Liver (tissue), 10 donors: ENCODE measurements at places on chromosomes 2 and 18. TPM values are rescaled to one million over a fixed set of nuclear protein-coding genes. Genes with fewer than 3 reads are reported as not detected.

Gene BOLL
- not detected for total RNA-seq

DNA sequence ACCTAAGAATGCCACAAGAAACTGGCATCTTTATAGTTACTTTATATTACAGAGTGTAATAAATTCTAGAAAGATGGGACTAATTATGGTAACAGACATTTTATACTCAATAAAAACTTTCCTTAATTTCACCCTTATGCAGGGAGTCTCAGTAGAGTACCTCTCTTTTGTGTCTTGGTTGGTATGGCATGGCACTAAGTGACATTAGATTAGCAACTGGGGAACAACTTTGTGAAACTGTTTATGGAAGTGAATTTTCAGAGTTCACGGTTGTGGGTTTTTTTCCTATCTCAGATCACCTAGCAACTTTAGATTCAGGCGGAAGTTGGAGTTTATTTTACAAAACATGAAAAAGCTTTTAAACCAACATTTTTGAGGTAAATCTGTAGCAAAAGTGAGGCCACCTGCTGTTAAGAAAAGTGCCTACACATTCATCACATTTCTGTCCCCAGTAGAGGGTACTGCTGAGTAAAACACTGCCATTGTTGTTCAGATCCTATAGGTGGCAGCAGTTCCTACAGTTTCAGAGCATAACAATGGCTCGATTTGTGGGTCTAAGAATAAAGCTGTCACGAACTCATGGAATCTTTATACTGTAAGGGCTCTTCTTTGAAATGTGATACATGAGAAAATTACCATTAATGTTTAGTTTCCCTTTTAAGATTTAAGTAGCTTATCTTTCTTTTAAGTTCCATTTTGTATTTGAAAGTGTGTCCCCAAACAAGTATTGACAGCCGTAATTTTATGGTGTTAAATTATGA lies 117.6 kb downstream of the CAMKMT start:
- H3K27ac ChIP-seq = no peak overlapping the region
- H3K4me1 ChIP-seq = peaks cover 3% of the 10 kb centered on the region
- H3K27me3 ChIP-seq = no peaks in the 10 kb centered on the region
- no peak overlapping the region for H3K4me3 ChIP-seq
- peak; percentile 37 for DNase-seq

DNA sequence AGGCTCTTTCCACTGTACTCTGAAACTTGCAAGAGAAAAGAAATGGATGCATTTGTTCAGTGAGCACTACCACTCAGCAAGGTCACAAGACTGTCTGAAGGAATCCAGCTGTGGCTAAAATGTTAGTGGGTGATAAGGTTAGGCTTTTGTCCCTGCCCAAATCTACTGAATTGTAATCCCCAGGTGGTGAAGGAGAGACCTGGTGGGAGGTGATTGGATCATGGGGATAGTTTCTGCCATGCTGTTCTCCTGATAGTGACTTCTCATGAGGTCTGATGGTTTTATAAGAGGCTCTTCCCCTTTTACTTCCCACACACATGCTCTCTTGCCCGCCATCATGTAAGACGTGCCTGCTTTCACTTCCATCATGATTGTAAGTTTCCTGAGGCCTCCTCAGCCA lies 68.2 kb downstream of the ZNF385B start:
- no peak overlapping the region for H3K27ac ChIP-seq
- no peak overlapping the region for H3K4me3 ChIP-seq
- H3K36me3 ChIP-seq = no peaks in the 10 kb centered on the region

Gene CRYGC
- total RNA-seq = not detected

Gene GNAL
- total RNA-seq = 0.65 TPM

DNA sequence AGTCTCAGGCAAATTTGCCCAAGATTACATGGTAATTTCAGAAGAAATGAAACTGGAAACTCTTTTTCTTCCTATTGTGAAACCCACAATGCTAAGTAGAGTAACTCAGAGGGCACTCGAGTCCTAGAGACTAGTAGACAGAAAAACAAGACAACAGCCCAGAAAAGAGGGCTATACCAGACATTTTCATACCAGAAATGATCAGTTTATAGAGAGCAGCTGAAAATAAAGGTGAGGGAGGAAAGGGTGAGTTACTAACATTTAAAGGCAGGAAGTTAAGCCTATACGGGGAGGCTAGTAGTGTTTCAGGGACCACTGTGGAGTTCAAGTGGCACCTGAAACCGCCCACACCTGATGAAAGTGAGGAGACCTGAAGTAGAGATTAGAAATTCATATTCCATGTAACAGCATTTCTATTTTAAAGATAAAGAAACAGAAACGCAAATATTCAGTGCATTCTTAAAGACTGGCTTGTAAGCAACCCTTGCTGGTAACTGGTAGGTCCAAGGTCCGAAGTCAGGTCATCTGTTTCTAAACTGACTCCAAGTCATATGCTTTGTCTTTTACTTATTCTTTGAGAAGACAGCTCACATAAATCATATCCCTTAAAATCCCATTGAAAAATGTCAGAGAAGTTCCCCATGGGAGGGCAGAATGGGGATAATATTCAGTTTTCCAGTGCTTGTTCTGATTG lies 145.1 kb upstream of the ITGB6 start:
- H3K27me3 ChIP-seq = no peaks in the 10 kb centered on the region
- H3K27ac ChIP-seq = no peak overlapping the region
- H3K36me3 ChIP-seq = no peaks in the 10 kb centered on the region
- H3K4me1 ChIP-seq = no peaks in the 10 kb centered on the region
- no peak for DNase-seq

DNA sequence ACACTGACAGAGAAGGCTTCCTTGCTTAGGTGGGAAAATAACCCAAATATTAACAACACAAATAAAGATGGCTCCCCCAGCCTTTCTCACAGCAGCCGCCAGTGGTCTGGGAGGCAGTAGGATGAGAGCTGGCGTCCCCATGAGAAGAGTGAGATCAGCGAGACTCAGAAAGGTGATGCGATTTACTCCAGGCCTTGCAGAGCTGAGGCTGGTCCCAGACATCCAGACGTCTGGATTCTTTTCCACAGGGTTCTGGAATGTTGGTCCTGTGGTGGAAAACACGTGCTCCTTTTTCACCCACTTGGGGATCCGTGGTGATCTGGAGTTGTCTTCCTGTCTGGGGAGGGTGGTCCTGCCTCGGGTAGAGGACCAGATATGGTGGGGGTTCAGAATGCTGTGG lies 190.6 kb downstream of the CTIF start:
- H3K27me3 ChIP-seq = no peaks in the 10 kb centered on the region
- H3K36me3 ChIP-seq = peaks cover 6% of the 10 kb centered on the region
- no peaks in the 10 kb centered on the region for H3K4me1 ChIP-seq
- no peak for DNase-seq
- no peak overlapping the region for H3K27ac ChIP-seq

DNA sequence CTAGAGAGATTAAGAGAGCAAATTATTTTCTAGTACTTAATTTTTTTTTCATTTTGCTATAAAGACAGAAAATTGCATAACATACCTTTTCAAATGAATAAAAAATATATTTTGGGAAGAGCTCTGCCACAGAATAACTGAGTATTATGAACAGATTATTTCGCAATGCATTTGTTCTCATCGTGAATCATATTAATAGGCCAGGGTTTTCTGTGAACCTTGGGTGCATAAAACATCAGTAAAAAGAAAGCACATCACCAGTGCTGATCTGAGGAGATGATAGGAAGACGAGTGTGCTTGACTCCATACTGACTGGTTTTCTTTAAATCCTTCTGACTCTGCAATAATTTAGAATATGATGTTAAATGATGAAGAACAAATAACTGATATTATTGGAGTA lies 409.1 kb downstream of the CPS1 start:
- H3K4me1 ChIP-seq = no peaks in the 10 kb centered on the region
- DNase-seq = no peak
- no peak overlapping the region for H3K27ac ChIP-seq
- H3K4me3 ChIP-seq = no peak overlapping the region
- H3K36me3 ChIP-seq = no peaks in the 10 kb centered on the region
- no peaks in the 10 kb centered on the region for H3K27me3 ChIP-seq

Gene DHRS9
- total RNA-seq = 0.93 TPM

Gene LRP1B
- total RNA-seq = 0.08 TPM

Gene ANO7
- total RNA-seq = 0.33 TPM

Gene FZD7
- total RNA-seq = 1.5 TPM

DNA sequence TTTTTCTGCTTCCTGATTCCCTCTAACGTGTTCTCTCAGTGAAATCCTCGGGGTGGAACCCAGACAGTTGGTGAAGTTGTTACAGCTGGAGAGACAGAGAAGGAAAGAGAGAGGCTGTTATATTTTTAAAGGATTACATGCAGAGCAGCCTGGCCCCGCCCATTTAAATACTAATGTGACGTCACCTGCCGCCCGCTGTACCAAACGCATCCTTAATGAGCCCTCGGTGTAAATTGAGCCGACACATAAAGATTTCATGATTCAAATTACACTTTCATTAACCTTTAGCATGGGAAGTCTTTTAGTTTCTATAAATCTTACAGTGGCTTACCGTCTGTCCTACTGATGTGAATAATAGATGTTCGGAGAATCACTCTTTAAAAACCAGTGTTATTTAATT lies 164.0 kb upstream of the SIX3 start:
- no peaks in the 10 kb centered on the region for H3K4me1 ChIP-seq
- H3K27me3 ChIP-seq = no peaks in the 10 kb centered on the region
- H3K36me3 ChIP-seq = no peaks in the 10 kb centered on the region

- no peak for DNase-seq
- H3K27ac ChIP-seq = no peak overlapping the region
- H3K27me3 ChIP-seq = no peaks in the 10 kb centered on the region
- H3K4me3 ChIP-seq = no peak overlapping the region
Observed at GRCh38 chr2:174931724-174932123, 73.5 kb downstream of the CHN1 start.

DNA sequence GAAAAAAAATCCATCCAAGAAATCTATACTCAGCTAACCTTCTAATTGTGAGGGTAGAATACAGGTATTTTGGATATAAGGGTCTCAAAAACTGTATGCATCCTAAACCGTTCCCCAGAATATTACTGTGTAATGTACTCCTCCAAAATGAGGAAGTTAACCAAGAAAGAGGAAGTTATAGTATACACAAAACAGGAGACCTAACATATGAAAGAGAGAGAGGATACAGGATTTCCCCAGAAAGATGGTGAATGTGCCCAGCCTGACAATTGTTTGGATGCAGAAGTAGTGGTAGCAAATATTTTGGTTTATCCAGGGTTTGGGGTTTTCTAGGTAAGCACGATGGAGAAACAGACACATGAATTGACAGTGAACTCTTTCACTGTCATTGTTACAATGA lies 50.6 kb downstream of the GALNT3 start:
- no peak overlapping the region for H3K27ac ChIP-seq
- no peaks in the 10 kb centered on the region for H3K27me3 ChIP-seq
- no peaks in the 10 kb centered on the region for H3K4me1 ChIP-seq
- no peaks in the 10 kb centered on the region for H3K36me3 ChIP-seq

DNA sequence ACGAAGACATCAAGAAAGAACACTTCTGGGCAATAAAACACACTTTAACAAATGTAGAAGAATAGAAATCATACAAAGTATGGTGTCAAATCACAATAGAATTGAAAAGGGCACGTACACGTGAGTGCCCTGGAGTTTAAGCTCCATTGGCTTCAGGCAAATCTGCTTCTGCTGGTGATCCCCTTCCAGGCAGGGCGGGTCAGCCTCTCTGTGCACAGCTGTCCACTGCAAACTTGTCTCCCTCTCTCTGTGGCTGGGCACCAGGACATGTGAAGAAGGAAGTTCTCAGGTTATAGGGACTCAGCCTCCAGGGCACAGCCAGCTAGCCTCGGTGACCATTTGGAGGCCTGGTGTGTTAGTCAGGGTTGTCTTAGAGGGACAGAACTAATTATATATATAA lies 66.0 kb downstream of the ST3GAL5 start:
- no peaks in the 10 kb centered on the region for H3K36me3 ChIP-seq
- no peak for DNase-seq
- no peak overlapping the region for H3K27ac ChIP-seq

DNA sequence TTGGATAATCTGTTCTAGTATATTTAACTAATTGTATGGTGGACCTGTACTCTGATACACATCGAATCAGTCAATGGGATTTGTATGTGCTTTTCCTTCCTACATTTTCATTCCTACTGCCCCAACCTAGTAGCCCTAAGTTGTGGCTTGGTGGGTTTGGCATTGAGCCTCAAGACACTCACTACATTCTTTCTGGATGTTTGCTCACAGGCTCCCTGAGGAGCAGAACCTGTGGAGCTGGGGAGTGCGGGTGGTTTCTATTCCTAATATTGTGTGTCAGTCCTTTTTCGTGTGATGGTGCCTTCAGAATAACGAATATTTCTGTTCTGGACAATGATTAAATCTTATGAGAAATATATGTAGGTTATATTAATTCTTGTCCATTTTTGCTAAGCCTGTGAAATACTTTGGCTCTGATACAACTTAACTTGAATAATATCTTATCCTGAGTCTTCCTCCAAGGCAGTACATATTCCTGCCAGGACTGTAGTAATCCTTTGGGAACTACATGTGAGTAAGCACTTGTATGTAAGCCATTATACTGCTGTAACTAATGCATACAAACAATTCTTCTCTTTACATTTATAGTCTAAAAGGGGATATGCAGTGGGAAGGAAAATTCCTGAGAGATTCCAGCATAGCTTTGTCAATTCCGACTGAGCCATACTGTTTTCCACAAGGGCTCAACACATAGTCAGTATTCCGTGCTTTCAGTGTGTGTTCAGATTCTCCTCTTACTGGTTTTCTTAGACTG lies 150.6 kb downstream of the AGPS start:
- no peak overlapping the region for H3K27ac ChIP-seq
- no peaks in the 10 kb centered on the region for H3K27me3 ChIP-seq
- no peak overlapping the region for H3K4me3 ChIP-seq
- H3K4me1 ChIP-seq = no peaks in the 10 kb centered on the region
- no peak for DNase-seq

DNA sequence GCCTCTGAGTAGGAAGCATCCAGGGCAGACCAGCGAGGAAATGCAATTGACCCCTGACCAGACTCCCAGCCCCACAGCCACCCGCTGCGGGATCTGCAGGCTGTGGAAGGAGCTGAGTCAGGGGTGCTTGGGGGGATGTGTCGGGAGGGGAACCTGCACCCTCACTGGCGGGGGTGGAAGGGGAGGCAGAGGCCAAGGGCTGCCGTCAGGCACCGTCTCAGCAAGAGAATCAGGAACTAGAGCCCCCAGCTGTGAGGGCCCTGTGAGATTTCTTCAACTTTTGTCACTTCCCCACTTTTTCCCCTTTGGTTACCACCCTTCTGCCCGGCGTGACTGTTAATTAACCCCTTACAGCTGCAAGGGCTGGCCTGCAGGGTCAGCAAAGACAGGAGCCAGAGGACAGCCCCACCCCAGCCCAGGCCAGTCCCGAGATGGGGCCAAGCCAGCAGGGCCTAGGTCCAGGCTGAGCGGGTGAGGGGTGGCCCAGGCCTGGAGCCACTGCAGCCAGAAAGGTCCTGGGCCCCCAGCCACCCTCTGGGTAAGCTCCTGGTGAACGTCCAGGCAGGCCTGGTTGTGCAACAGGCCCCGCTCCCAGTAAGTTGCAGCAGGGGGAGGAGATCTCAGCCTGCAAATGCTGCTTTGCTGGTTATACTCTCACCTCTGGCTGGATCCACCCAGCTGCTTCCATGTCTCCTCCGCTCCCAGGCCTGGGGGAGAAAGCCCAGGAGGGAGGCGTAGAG lies 147.0 kb upstream of the ID2 start:
- H3K4me3 ChIP-seq = no peak overlapping the region
- DNase-seq = peak; percentile 58
- H3K27me3 ChIP-seq = no peaks in the 10 kb centered on the region
- H3K4me1 ChIP-seq = peaks cover 23% of the 10 kb centered on the region

Gene REL
- total RNA-seq = 6.4 TPM

Gene AQP12B
- not detected for total RNA-seq
